ENCODE measurements at places on chromosomes 4 and X.

DNA sequence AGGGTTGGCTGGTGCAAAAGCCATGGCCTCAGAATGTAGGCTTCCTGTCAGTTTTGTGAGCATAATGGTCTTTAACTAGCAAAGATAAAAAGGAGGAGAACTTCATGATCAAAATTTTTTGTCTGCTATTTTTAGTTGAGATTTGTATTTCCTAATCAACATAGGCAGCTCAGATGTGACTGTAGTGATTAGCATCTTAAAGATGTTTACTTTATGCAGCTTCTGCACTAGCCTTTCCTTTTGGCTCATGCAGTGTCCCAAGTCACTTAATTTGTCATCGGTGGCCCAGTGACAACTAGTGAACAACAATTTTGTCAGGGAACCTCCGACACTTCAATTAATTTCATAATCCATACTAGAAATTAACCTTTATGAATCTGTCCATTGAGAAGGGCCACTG, 109.8 kb downstream of the CEP135 start:
- DNase-seq, result no peak

DNA sequence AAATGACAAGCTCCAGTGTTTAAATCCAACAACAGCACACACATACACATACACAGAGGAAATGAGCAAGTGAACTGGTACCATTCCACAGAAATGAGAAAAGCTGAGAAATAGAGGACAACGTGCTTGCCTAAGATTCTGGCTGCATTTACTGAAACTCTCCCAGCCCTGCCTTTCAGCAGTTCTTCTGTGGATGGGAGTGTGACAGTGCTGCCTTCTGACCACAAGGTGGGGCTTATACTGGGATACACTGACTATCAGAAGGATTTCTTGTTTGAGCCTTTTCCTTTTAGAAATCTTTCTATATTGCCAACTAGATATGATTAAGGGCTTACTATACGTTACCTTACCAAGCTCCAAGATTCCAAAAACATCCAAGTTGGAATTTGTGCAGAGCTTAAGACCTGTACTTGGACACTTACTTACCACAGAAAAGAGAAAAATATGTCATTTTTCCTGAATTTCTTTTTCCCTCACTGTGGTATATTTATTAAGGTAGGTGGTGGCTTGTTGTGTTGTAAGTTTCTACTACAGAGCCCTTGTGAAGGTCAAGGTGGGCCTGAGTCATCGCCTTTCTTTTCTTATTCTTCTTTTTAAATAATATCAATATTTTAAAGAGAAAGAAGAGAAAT, 10.7 kb upstream of the CXCL8 start:
- DNase-seq, result peak; percentile 59

DNA sequence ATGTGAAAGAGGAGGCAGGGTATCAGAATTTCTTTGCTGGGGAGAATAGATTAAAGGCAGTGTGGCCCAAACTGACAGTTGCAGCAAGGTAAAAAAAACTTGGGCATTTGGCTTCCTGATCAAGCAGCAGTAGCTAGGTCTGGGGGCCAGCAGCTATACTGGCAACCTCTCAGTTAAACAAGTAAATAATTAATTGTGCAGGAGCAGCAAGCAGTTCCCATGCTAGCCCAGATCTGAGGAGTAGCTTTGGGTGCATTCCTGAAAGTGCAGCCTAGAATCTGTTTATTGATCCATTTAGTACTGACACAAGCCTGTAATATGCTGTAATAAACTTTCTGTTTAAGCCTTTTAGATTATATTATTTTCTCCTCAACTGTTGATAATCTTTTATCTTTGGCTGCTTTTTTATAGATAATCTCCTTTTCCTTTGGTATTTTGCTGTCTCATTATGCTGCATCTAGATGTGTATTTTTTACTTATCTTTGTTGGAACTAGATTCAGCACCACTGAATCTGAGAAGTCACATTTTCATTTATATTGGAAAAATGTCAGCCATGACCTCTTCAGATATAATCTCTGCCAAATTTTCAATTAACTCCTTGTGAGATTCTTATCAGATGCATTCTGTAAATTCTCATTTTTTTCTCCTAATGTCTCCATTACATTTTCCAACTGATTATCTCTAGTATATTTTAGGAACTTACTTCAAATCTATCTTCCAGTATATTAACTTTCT, 276.3 kb downstream of the STPG2 start:
- peak; percentile 16 for DNase-seq

DNA sequence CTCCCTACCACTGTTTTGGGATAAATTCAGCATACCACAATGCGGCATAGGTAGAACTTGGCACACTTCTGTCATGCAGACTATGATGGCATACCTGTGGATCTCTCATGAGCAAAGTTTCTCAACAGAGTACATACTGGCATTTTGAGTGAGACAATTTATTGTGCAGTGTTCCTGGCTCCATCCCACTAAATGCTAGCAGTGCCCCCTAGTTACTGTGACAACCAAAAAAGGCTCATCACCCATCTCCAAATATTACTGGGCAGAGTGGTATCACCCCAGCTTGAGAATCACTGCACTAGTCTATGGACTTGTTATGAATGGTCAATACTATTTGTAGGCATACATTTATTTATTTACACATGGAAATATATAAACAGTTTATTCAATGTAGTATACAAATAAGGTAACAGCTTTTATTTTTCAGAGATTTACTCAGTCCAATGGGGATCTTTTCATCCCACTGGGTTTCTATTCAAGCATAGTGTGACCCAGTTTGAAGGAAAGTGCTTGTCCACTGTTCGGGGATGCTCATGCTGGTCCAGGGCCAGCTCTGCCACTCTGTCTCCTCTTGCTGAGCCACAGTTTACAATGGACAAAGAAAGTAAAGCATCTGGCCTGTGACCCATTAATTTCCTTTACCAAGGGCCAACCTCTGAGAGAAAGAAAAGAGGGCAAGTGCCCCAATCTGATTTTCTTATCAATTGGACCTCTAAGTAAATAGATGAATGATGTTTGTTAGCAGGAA, 81.0 kb upstream of the IL2 start:
- no peak for DNase-seq
